ENCODE measurements at places on chromosomes 1 and 21.

DNA sequence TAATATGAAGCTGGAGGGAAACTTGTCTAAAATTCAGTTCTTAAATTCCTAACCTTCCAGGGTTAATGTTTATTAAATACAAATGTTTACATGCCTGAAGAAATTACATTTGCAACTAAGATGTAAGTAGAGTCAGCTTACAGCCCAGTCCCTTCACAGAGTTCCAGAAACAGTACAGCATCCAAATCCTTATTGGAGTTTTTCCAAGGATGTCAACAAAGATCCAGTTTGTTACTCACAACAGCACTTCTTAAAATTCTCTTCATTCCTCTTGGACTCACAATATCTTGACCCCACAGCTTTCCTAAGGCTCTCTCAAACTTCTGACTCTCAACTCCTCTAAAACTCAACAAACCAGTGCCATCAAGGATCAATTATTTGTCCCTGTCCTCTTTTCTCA is 50.1 kb upstream of the RWDD3 start:
- DNase-seq = no peak

- DNase-seq = peak; percentile 44
These were observed 1.2 kb downstream of the CLSPN start for GRCh38 chr1:35768350-35769187.

GRCh38 chr1:187465441-187465840 is 636.7 kb downstream of the PLA2G4A start:
- no peak for DNase-seq

DNA sequence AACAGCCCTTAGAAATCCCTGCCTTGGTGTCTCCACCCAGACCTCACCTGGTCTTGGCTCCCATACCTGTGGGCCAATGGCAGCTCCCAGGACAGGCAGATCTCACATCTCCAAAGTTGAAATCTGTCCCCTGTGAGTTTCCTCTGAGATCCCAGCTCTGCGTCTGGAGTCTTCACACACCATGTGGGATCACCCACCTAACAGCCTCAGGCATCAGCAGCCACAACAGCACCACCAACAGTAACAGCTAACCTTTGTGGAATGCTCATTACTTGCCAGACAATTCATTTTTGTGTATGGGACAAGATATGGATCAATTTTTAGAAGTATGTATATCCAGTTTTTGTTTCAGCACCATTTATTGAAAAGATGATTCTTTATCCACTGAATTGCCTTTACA is 523.2 kb downstream of the MATN1 start:
- DNase-seq = no peak

GRCh38 chr1:174799136-174799479 is 200.6 kb upstream of the CACYBP start:
- DNase-seq = no peak

DNA sequence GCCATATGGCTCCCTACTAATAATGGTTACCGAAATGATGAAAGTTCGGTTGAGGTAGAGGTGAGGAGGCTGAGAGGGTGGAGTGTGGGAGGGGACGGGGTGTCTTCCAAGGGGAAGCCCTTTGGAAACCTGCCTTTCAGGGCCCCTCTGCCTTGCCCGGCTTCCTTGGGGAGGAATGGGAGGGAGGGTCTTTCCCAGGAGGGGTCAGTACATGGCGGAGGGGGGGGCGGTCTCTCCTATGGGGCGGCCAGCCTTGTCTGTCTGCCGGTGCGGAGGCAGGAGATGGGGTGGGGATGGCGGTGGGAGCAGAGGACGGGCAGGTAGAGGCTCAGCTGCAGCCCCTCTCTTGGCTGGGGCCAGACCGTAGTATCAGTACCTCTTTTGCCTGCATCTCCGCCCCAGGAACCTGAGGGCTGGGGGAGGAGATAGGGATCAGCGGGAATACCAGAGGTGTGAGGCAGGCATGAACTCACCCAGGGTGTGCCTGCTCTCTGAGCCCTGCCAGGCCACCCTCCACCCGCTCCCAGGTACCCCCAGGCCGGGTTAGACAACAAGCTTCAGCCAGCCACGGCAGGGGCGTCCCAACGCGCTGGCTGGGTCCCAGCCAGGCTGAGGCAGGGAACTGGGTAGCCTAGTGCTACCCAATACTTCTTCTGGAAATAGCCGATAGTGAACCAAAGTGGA is 79.4 kb upstream of the POU3F1 start:
- DNase-seq = no peak

GRCh38 chr1:64482720-64483119 is 12.8 kb downstream of the CACHD1 start:
- no peak for DNase-seq

DNA sequence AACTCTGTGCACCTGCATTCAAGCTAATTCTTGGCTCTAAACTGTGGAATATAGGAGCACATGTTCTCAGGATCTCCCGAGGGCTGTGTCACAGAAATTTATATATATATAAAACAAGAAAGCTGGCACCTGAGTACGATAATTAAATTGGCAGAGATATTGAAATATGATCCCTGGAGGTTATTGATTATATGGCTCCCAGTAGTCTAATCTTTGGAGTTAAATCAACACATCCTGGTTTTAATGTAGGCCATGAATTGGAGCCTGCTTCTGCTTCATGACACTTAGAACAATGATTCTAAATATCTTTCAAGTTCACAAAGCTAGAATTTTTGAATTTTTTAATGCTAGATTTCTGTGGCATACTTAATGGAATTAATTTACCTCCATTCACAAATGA is 84.3 kb downstream of the CTH start:
- no peak for DNase-seq

- no peak for DNase-seq
These were observed 114.5 kb downstream of the KIAA0319L start for GRCh38 chr1:35442734-35443133.

DNA sequence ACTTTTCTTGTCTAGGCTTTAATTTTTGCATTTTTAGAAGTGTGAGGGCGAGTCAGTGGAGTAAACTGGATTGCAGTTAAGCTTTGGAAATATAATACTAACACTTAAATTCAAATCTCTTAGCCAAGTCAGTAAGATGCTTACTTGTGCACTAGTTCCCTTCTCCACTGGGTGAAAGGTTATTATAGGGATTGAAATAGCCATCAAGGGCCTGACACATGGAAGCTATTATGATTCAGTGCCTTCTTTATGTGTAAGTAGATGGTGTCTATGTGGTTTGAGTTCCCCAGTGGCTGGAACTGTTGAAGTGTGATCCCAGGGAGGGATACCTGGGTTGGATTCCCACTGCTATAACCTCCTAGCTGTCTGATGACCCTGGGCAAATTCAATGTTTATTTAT is 24.7 kb upstream of the DMRTA2 start:
- DNase-seq = no peak

Measured in OCI-M1 (cell line).